SW 1271 (cell line): ENCODE measurements at places on chromosomes 1 and 21.

GRCh38 chr1:31591425-31592093, 15.2 kb downstream of the TINAGL1 start:
- no peak for DNase-seq

DNA sequence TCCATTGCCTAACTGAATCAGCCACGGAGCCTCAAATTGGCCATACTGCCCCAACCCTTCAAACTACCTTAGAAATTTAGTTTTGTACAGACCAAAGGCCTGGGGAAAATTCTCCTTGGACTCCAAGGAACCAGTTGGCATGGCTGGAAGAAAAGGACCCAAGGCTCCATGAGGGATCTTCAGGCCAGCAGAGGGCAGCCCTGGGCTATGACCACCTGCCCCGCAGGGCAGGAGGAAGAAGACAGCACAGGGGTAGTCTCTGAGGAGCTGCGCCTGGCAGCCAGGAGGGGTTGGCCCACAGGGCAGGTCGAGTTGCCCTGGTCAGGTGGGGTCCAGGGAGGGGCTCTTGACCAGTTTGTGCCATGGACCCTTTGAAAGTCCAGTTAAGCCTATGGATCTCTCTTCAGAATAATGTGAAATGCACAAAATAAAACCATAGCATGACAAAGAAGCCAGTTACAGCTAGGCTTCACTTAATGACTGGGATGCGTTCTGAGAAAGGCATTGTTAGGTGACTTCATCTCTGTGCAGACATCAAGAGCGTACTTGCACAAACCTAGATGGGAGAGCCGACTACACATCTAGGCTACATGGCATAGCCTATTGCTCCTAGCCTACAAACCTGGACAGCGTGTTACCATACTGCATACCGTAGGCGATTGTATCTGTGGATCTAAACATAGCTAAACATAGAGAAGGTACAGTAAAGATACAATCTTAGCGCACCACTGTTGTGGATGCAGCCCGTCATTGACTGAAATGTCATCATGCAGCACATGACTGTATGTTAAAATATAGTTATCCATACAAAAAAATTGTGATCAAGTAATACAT, 26.1 kb downstream of the CACNA1S start:
- no peak for DNase-seq

DNA sequence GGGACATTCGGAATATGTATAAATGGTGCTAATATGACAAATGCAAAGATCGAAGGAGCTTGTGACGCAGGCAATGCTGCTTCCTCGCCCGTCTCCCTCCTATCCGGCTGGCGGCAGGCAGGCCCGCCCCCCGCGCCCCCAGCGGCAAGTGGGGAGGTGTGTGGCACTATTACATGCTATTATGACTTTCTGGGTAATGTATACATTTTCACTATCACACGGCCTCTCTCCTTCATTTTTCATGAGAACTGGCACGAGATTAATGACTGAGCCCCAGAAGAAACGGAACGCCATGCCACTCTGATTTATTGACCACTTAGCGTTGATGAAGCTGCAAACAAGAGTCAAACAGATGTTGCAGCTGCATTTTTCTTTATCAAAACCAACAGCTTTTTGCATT, 138.9 kb upstream of the VAMP3 start:
- DNase-seq: no peak

GRCh38 chr1:185297982-185298381, 19.1 kb downstream of the IVNS1ABP start:
- no peak for DNase-seq

DNA sequence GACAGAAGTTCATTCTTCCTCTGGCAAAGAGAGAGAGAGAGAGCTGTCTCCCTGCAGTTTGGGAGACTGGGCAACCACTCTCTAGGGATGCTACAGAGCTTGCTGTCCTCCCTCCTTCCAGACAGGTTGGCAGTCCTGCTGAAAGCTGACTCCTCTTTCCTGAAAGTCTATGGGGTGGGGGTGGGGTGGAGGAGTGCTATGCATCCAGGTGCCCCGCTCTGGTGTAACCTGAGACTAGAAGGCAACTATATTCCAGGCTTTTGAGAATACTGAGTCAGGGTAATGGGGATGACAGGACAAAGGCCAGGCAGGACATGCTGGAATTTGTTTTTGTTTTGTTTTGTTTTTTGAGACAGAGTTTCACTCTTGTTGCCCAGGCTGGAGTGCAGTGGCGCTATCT, 55.4 kb downstream of the OPTC start:
- DNase-seq: no peak

- no peak for DNase-seq
Observed at GRCh38 chr1:208944981-208945451, 638.5 kb upstream of the CAMK1G start.

DNA sequence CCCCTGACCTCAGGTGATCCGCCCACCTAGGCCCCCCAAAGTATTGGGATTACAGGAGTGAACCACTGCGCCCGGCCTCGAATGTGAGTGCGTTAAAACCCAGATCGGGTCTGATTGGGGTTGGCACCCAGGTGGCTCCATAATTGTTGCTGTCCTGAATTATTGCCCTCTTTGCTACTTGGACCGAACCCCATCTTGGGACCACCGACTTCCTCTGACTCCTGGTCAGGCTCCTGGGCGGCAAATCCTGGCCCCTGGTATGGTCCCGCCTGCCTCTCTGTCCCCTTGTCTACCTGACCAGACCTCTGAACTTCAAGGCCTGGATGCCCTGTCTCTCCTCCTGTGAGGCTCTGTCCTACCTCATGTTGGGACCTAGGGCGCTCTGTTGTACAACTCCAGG, 32.8 kb downstream of the L1TD1 start:
- no peak for DNase-seq

DNA sequence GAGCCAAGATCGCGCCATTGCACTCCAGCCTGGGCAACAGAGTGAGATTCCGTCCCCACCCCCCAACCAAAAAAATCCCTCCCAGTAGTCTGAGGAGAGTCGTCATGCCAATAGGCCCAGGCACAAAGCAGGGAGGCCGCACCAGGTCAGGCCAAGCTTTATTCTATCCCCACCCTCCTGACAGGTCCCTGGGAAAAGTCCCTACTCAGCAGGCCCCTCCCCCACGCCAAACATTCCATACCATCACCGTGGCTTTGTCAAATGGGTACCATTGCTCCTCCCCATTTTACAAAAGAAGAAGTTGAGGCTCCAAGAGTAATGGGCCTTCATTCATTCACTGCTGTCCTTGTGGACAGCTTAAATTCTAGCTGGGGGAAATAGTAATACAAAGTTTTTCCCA, 5.3 kb downstream of the GPR3 start:
- no peak for DNase-seq

DNA sequence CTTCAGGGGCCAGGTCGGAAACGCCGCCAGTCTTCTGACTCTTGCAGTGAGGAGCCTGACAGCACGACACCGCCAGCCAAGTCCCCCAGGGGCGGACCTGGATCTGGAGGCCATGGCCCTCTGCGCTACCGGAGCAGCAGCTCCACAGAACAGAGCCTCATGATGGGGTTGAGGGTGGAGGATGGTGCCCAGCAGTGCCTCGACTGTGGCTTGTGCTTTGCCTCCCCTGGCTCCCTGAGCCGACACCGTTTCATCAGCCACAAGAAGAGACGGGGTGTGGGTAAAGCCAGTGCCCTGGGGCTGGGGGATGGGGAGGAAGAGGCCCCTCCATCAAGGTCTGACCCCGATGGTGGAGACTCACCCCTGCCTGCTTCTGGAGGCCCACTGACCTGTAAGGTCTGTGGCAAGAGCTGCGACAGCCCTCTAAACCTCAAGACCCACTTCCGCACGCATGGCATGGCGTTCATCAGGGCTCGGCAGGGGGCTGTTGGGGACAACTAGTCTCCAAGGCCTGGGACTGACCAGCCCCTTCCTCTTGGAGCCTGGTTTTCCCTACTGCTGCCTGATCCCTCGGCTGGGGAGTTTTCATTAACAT, 8.7 kb downstream of the ZNF687 start:
- no peak for DNase-seq

- no peak for DNase-seq
Observed at GRCh38 chr1:145955436-145955835, 2.4 kb downstream of the LIX1L start.

DNA sequence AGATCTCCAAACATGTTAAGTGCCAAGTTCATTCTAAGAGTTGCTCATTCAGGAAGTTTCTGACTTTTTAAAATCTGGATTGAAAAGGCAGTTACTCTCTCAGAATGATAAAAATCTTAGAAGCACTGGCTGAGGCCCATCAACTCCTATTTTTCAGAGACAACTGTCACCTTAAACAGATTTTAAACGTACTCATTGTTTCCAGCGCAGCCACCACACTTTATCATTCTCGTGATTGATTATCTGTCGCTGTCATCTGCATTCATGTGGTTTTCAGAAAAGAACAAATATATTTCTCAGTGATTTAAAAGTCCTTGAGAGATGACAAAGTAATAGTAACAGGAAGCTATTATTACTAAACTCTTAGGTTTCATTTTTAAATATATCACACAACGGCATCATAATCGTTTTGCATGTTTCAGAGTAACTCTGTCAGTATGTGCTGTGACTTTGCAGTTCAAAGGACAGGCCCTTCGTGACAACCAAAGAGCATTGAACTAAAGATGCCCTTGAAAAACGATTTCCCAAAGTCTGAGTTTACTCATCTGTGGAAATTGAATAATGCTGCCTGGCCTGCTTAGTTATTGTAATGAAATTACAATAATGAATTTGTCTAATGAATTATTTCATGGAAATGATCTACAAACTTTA, 14.9 kb upstream of the KCNK1 start:
- no peak for DNase-seq

DNA sequence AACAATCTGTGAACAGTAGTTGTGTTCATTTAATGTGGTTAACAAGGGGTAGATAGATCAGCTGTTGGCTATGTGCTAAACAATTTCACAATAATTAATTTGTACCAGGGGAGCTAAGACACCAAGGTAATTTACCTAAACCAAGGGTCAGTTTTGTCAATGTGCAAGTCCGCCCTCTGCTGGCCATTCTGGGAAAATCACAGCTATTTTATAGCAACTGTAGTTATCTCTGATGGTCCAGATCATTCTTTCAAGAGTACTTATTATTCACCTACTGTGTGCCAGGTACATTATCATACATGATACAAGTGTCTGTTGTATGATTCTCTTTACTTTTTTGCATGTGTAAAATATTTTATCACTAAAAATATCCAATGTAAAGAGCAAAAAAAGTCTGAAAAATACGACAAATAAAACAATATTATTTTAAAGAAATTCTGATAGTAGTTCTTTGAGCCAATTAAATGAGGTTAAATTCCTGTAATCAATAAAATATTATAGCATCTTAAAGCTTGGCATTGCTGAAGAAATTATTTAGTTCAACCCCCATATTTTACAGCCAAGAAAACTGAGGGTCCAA, 312.3 kb upstream of the FAM78B start:
- DNase-seq: peak; percentile 11

DNA sequence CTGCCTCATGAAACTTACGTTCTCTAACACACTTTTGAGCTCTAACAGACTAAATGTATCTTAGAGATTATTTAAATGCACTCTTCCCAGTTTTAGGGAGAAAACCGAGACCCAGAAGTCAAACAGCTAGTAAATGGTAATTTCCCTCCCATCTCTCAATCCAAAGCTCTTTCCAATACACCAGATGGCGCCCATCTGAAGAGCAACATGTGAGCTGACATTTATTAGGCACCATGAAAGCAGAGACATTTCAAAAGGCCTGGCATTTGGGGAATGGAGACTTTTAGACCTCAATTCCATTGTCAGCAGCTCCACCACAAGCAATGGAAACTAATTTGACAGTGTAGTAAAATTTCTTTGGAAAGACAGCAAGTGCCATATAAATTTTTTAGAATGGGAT, 191.4 kb downstream of the DAB1 start:
- no peak for DNase-seq

DNA sequence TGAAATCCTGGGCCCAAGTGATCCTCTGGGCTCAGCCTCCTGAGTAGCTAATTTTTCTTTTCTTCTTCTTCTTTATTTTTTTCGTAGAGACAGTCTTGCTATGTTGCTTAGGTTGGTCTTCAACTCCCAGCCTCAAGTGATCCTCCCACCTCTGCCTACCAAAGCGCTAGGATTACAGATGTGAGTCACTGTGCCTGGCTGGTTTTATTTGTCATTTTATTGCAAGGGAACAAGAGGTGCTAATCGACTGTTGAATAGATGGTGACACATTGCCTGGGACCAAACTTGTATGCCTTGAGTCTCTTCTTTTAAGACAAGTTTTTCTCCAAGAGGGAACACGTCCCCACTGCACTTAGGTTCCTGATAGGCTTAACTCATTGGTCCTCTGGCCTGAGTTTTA, 20.0 kb upstream of the KLHDC8A start:
- no peak for DNase-seq

- DNase-seq: no peak
Observed at GRCh38 chr1:243596431-243597062, 253.5 kb downstream of the AKT3 start.

DNA sequence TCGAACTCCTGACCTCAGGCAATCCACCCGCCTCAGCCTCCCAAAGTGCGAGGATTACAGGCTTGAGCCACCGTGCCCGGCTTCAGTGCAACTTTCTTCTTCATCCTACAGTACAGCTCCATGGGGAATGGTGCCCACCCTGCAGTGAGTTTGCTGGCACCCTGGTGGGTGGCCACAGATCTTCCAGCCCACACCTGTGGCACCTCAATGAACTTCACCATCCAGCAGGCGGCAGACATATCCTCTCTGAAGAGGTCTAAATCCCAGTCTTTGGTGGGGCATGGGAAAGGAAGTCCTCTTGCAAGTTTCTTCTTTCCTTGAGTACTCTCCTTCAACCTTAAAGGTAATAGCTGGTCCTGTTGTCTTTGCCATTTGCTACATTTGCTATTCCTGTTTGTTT, 18.1 kb upstream of the ZBTB8A start:
- no peak for DNase-seq

DNA sequence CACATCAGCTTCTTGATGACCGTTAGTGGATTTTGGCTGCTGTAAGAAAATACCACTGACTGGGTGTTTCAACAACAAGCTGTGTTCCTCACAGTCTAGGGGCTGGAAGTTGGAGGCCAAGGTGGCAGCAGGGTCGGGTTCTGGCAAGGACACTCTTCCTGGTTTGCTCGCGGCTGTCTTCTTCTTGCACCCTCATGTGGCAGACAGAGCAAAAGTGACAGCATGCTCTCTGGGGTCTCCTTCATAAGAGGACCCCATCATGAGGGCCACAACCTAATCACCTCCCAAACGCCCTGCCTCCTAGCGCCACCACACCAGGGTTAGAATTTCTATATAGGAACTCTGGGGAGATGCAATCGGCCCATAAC, 18.6 kb upstream of the TSPEAR start:
- DNase-seq: no peak

- DNase-seq: no peak
Observed at GRCh38 chr1:234655328-234656069, 45.5 kb upstream of the IRF2BP2 start.
